ENCODE measurements at places on chromosomes 7 and 10.

- DNase-seq, result no peak
Measured at GRCh38 chr7:99124751-99125504, 19.0 kb downstream of the SMURF1 start.

DNA sequence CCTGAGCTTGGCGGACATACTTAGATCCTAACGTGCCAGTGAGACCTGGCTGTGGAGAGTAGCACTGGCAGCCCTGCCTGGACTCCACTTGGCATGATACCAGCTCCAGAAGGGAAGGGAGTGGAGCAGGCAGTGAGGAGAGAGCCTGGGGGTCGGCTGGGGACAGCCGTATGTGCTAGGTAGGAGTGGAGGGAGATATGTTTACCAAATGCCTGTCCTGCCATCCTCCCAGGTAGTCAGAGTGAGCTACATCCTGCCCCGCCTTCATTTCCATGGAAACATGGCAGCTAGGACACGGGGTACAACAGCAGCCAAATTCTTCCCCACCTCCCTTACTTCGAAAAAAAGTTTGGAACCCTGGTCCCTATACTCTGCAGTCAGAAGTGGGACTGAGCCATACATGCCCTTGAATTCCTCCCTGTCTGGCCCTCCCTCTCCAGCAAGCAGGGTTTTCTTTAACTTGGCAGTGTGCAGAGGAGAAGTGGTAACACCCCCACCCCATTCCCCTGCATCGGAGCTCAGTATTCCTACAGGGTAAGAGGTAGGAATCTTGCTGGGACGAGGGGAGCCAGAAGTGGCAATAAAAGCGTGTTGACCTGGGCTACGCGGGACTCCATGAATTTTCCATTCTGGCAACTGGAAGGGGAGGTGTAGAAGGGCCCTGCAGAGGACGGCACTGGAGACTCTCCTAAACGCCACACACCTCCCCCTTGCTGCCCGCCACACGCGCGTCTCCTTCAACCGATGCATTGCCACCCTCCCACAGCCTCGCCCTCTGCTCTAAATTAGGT, 20.0 kb upstream of the SMO start:
- no peak for DNase-seq

DNA sequence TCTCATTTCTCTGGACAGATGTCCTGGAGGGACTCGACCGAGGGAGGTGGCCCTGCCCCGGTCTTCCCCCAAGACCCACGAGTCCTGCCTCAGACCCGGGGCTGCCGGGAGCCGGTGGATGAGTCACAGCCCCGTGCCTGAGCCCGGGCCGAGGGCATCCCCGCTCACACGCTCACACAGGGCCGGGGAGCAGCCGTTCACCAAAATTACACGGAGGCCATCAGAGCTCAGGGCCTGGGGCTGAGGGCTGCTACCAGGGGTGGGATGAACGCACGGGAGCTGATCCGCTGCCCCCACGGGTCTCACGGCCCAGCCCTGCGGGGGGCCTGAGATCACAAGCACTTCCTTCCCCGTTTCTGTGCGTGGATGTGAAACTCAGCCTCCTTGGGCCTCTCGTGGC, 17.5 kb downstream of the FAM20C start:
- no peak for DNase-seq

- DNase-seq, result no peak
Measured at GRCh38 chr10:89555688-89556445, 20.5 kb upstream of the SLC16A12 start.

- DNase-seq, result no peak
Measured at GRCh38 chr7:43195256-43195655, 82.8 kb downstream of the HECW1 start.

- DNase-seq, result no peak
Measured at GRCh38 chr7:137462074-137462715, 118.7 kb upstream of the PTN start.

DNA sequence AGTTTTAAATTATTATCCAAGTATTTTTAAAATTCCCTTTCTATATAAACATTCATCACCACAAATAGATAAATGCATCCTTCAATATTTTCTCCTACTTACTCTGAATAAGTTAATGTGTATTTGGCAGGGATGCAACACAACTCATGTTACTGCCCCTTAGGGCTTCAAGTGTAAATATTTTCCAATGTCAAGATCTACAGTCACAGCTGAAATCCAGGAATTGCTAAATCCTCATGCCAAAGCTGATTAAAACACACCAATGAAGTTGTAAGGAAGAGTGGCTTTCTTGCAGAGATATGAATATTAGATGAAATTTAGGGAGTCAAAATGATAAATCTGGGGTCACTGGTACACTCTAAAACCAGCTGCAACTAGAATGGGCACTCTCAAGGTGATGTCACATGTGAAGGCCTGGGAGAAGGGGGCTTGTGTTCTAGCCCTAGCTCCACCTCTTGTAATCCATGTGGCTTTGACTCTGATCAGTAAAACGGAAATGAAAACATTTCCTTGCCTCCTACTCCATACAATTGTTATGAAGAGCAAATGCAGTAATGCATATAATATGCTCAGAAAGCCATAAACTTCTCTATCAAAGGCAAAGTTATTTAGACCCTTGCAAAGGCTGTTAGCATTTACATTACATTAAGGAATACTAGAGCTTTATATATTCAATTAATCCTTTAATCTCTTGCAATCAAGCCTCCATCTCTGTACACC, 228.1 kb upstream of the NFE2L3 start:
- no peak for DNase-seq

- no peak for DNase-seq
Measured at GRCh38 chr7:302054-302992, 12.4 kb downstream of the FOXL3 start.

GRCh38 chr7:21753071-21753470, 192.6 kb downstream of the CDCA7L start:
- DNase-seq, result no peak

- no peak for DNase-seq
Measured at GRCh38 chr7:106535234-106535932, 125.6 kb downstream of the CCDC71L start.

DNA sequence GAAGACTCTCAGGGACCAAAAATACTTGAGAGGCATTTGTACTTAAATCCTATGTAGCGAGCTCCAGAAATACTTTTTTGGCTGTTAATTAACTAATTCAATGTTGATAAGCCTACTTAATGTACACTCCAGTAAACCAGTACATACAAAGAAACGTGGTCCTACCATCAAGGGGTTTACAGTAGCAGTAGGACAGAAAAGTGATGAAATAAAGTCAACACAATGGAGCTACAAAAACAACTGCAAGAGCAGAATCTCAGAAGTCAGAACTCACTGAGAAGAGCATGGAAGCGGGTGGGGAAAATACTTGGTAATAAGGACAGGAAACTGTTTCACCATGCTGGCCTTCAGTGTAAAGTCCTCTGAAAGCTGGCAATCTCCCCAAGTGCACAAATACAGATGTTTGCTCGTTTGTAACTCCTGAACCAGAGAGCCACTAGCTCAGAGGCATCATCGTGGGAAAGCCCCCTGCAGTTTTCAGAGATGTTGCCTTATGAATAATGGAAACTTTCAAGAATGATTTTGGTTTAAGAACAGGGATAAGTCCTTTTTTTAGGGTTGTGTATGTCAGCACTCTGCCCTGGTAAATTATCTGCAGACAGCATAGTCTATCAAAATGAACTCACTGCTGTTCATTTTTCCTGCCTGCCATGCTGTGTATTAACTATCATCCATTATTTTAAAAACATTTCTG, 233.2 kb downstream of the SORCS1 start:
- DNase-seq, result no peak

DNA sequence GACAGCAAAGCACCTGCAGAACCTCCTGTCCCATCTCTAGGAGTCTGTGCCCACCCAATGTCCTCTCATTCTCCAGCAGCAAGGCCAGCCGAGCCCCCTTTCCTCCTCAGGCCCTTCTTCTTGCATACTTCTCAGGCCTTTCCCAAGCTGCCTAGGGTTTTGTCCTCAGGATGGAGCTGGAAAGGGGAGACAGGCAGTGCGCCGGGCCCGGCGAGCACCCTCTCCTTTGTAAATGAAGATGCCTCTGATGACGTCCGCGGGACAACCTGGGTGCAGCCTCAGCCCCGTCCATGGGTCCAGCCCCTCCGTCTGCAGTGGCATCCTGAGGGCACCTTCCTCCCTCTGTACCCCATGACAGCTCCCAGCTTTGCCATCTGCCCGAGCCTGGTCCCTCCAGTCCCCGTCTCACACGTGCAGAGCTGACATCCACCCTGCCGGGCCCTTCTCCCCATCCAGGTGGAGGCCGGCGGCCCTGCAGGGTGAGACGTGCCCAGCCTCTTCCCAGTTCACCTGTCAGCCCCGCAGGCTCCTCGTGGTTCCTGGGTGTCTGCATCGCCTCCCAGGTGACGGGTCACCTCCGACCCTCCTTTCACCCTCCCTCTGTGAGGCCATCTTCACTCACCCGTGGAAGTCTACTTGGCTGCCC, 36.4 kb downstream of the JAKMIP3 start:
- DNase-seq, result peak; percentile 14

DNA sequence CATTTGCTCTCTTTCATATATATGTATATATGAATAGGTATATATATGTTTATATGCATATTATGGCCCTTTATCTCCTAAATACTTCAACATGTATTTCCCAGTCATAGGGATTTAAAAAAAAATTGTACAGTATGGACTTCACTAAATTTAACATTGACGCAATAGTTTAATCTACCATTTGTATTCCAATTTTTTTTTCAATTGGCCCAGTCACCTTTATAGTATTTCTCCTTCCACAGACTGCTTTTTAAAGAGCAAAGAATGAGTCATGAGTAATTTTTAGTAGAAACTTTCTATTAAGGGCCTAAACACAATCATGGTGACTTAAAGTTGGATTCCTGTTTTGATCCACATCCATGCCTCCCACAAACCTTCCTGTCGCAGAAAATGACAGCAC, 20.5 kb downstream of the CCSER2 start:
- no peak for DNase-seq

DNA sequence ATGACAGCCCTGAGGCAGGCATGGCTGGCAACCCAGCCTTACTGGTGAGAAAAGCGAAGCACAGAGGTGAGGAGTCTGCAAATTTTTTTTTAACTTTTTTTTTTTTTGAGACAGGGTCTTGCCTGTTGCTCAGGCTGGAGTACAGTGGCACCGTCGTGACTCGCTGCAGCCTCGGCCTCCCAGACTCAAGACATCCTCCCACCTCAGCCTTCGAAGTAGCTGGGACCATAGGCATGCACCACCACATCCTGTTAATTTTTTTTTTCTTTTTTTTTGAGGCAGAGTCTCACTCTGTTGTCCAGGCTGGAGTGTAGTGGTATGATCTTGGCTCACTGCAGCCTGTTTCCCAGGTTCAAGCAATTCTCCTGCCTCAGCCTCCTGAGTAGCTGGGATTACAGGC, 35.1 kb upstream of the DLG5 start:
- DNase-seq, result no peak

Measured in activated naive CD4-positive, alpha-beta T cell treated with anti-CD3 and anti-CD28 coated beads, Interleukin-2, amount 10 ng/mL, durations not matched to agents 7 days and 5 days (primary cell).